ENCODE measurements at places on chromosomes 5 and 9.
A peak's percentile ranks its signal among the peaks of the same experiment; 100 is the strongest.

DNA sequence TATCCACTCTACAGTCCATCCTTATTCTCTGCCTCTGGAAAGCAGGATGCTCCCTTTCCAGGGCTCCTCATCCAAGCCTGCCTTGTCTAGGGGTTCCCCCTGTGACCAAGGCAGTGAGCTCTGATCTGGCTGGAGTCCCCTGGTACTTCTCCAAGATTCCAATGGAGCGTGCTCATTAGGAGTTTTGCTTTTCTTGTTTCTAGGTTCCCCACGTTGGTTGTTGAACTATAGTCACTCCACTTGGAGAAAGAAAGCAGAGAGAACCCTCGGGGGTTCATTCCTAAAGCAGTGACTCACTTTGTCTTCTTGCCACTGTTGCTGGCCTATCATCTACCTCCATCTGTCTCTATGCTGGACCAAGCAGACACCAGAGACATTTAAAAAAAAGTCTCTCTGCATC, 192.6 kb downstream of the TLE4 start:
- peak; percentile 98 for DNase-seq

DNA sequence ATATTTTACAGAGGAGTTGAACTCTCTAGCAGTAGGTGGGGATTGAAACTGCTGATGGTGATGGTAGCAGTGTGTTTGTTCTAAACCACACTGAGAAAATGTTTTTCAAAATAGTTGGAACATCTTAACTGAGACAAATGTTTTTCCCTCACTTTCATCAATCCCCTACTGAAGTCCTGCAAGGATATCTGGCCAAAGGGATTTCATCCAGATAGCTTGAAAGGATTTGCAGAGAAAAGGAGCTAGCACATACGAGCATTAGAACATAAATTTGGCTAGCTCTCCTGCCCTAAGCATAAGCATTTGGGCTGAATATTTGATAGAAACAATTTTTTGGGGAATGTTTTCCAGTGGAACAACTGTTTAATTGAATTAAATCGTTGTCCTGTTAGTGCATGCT, 153.9 kb downstream of the CDH9 start:
- DNase-seq = no peak

DNA sequence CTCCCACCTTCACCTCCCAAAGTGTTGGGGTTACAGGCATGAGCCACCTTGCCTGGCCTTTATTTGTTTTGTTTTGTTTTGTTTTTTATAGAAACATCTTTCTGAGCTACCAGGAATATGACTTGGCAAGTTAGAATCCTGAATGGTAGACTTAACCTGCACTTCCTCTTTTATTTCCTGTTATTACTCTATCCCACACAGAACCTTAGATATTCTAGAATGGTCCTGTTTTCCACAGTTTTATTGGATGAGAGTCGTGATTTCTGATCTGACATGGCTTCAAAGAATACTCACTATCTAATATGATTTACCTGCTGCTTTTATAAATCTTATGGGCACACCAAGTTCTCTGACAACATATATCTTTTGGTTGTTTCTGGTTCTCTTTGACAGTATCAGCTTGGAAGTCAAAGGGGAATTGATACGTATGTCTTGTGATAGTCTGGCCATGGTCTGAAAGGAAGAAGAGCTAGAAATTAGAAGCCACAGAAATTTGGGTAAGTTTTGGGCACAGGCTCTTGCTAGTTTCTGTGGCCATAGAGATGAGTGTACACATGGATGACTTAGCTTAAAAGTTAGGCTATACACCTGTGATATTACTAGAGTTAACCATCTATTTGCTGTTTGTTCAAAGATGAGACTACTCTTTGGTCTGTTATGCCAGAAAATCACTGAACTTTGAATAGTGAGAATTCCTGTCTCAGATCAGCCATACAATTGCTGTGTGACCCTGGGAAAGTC, 4.7 kb upstream of the PANK3 start:
- DNase-seq = no peak

DNA sequence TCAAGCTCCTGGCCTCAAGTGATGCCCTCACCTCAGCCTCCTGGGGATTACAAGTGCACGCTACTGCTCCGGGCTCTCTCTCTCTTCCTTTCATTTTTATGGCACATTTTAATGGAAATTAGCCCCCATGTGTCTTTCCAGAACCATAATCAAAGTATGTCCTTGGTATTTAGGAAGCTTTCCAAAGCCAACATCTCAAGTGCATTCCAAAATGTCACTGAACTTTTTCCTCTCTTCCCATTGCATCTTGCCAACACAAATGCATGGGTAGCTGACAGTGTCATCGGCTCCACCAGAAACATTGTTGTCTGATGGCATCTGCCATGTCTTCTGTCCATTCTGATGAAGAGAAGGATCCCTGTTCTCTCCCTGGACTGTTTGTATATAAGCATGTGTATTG, 90.5 kb upstream of the ANXA1 start:
- no peak for DNase-seq

- DNase-seq = no peak
Observed at GRCh38 chr9:126325821-126326220, 808 bp upstream of the MVB12B start.

DNA sequence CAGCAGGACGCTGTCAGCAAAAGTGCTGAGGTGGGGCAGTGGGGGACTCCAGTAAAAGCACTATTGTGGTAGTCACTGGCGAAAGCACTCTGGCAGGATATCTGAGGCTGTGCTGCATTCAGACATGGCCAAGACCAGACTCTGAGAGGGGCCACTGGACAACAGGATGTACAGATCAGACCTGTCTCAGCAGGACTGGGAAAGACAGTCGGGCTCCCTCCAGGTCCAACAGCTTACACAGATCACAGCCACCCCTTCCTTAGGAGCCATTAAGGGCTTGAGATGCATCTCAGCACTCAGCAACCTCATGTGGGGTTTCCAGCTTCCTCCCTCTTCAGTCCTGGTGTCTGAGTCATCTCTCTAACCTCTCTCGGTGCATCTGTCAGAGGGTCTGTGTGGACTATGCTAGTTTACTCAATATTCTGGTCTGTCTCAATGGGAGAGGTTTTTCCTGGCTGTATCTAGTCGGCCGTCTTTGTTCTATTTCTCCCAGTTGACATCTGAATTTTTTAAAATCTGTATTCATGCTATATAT, 154.5 kb downstream of the CWC27 start:
- peak; percentile 38 for DNase-seq

GRCh38 chr9:976943-977837, 735 bp downstream of the DMRT3 start:
- DNase-seq = no peak

GRCh38 chr5:89395111-89395510, 512.1 kb upstream of the MEF2C start:
- DNase-seq = no peak

DNA sequence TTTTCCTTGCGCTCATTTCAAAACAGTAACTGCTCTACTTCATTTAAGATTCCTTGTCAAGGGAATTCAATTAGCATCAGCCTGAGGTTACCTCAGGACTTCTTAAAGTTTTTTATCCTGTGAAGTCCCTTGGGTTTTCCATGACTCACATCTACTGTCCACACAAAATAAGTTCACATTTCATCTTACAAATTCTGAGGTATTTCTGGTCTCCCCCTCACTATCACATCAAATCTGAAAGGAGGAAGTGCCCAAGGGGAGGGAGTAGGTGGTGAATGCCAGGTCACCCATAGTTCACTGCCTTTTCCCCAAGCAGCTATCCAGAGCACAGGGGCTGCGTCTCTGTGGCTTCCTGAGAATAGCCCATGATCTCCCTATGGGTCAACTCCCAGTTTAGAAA, 227.1 kb upstream of the NREP start:
- DNase-seq = peak; percentile 98

GRCh38 chr9:81823672-81824554, 104.3 kb upstream of the SPATA31D4 start:
- no peak for DNase-seq

DNA sequence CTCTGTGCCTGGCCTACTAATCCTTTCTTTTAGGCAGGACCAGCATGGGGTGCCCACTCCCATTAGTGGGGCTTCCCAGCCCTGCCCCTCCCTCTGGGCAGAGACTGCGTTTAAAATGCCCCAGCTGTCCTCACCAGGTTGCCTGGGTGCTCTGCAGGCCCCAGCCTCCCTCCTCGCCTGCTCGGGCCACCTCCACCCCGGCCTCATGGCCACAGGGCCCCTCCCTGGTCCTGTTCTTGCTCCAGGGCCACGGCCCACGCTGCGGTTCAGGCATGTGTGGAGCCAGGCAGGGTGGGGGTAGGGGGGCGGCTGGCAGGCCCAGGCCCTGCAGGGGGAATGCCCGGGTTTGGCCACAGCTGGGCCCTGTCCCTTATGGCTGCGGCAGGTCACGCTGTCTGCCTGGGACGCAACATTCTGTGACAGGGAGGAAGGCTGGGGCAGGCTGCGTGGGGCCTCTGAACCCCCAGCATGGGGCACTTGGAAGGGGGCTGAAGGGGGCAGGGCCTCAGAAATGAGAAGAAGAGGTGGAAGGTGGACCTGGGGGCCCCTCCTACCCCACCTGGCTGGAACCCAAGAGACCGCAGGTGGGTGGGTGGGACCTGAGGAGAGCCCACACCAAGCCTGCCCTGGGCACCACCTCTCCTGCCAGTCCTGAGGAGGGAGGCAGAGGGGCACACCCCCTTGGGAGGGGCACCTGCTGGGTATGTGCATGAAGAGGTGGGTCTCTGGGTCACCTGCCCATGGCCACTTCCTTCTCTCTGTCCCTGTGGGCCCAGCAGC, at the start of gene LCN12:
TSS of gene LCN12 (plus strand) at position 733 of the 780 bp plus-strand sequence. CDS start 55 bp downstream, outside the sequence.
- no peak for DNase-seq

DNA sequence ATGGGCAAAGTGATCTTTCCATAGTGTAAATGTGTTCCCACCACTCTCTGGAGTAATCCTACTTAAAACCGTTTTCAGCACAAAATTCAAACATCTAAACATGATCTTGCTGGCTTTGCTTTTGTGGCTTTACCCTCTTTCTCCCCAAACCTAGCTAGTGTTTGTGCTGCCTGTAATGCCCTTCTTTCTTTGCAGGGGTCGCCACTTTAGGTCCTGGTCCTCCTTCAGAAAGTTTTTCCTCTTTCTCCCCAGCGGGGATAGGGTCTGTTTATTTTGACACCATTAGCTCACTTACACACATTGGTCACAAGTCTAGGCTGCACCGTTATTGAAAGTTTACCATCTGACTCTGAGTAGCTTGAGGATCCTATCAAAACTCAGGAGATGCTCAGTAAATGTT, 736 bp upstream of the HSD17B4 start:
- DNase-seq = no peak

- no peak for DNase-seq
Observed at GRCh38 chr9:93391898-93392297, 59.6 kb upstream of the FAM120A start.

DNA sequence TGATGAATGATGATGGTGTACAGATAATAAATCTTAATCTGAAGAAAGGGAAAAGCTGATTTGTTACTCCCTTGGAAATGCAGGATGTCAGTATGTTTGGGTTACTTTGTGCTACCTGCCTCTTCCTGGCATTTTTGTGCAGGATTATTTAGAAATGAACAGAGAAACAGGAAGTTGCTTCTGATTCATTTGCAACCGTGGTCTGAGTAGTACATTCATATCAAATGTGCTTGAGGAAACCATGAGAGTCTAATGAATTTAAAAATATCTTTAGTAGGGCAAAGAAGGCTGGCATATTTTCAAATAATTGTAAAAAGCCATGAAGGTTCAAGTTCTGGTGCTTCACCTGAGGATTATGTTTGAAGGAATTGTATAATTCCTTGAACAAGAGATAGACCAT, 391.6 kb downstream of the TMEM161B start:
- no peak for DNase-seq

All from fibroblast of skin of scalp (primary cell).